ENCODE measurements at places on chromosomes 7 and 10. TPM values are rescaled to one million over a fixed set of nuclear protein-coding genes. Genes with fewer than 3 reads are reported as not detected.

DNA sequence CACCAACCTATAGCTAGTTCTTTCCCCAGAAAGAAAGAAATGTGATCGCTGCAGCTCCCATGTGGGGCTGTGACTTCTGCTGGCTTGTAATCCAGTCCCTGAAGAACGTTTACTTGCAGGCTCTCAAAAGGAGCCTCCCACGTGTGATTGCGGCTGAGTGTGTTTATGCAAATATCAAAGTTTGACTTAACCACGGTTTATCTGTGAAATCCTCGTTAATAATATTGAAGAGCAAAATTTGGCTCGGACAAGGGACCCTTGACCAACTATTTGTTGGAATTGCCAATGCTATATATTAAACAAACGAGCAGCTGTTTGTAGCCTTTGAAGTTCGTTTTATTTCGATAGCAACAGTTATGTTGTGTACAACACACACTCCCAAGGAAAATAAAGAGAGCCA is 470.1 kb upstream of the NRP1 start:
- no peak for DNase-seq

DNA sequence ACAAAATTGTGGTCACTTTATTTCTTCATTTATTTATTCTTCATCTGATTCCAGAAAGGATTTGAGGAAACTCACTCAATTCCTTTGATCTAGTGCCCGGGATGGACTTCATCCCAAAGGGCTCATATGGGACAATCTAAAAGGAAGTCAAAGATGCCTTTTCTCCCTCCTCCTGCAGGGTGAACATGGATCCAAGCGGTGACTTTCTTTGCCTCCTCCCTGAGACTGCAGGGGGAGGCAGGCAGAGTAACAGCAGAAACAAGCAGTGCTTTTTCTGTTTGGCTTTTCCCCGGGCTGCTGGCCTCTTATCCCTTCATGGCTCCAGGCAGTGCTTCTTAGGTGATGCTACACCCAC is 10.0 kb upstream of the DNMBP start:
- DNase-seq = no peak

DNA sequence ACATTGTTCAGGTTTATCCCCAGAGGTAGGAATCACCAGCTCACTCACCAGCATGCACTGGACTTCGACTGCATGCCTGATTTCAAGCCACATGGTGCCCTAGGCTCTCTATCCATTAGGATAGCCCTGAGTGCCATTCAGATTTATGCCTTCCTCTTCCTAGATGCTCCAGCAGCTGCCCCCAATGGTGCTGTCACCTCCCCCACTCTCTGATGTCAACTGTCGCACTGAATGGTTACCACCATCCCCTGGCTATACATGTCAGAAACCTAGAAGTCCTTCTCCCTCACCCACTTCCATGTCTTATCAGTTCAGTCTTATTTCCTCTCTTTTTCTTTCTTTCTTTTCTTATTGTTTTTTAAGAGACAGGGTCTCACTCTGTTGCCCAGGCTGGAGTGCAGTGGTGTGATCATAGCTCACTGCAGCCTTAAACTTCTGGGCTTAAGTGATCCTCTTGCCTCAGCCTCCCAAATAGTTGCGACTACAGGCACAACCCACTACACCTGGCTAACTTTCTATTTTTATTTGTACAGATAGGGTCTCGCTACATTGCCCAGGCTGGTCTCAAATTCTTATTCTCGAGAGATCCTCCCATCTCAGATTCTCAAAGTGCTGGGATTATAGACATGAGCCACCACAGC is 2.9 kb downstream of the SFXN4 start:
- DNase-seq = no peak

DNA sequence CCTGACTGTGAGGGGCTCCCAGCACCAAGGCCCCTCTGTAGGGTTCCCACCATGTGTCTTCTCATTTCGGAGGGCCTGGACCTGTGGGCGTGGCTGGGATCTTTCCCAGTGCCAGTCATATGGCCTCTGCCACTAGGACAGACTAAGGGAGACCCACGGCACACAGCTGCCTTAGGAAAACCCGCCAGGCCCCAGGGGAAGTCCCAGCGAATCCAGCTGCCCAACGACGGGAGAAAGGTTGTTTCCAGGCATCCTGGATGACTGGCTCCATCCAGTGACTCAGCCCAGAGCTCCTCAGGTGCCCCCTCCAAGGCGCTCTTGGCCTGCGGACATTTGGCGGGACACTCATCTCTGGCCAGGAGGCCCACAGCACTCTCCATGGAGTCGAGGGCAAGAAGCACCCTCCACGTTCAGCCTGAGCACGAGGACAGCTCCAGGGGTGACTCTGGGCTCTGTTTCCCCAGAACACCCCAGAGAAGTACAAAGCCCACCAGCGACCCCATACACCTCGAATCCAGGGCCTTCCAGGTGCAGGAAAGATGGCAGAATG is 39.9 kb downstream of the PWWP2B start:
- DNase-seq = no peak

Gene NODAL
- not detected for total RNA-seq

DNA sequence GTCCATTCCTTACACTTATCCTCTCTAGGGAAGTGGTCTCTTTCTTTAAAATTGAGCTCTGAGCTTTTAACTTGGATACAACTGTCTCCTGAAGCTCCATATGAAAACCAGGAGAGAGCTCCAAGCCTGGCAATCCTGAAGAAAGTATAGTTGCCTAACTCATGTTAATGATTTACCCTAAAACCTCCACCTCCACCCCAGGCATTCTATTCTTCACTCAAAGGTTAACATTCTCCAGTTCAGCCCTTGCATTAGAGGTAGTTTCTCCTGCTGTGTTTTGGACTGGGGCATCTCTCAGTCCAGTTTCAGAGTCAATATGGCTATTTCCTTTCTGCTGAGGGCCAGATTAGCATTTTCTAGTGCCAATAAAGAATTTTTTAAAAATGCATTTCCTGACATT is 195.5 kb downstream of the SLC25A13 start:
- no peak for DNase-seq

Gene NEUROD6
- not detected for total RNA-seq

Gene MMD2
- total RNA-seq = not detected

DNA sequence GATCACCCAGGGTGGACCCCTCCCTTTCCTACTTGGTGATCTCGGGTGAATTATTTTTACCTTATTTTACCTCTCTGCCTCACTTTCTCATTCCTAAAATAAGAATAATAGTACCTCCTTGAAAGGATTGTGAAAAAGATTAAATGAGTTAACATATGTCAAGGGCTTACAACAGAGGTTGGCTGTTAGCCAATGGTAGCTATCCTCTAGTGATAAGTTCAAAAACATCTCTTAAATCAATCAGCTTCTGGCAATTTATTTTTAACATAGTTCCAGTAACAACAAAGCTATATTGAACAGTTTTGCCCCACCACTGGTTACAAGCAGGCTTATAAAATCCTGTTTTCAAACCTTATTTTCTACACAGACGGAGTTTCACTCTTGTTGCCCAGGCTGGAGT is 45.4 kb downstream of the TMEM168 start:
- no peak for DNase-seq

Gene STK31
- 0.44 TPM for total RNA-seq

- no peak for DNase-seq
These were observed 109.4 kb downstream of the ODAD2 start for GRCh38 chr10:27889518-27889917.

Gene VGF
- not detected for total RNA-seq

- DNase-seq = no peak
These were observed 326.4 kb downstream of the SFMBT2 start for GRCh38 chr10:7084280-7085005.

Gene MRC1
- not detected for total RNA-seq

Gene VIPR2
- total RNA-seq = 0.73 TPM

Gene C10orf95
- total RNA-seq = 0.35 TPM

DNA sequence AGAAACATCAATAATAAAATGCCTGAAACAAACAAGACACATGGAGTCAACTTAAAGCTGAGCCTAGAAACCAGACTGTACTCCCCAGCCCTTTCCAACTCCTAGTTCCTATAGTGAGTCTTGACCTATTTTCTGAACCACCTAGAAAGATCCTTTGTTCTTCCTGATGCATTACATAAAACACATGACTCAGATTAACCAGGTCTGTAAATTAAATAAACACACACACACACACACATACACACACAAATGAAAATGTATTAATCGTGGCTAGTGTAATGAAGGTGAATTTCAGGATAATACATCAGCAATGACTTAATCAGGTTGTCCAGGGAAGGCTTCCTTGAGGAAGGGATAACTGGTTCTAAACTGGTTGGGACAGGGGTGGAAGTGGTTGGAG is 104.7 kb downstream of the ST8SIA6 start:
- no peak for DNase-seq

DNA sequence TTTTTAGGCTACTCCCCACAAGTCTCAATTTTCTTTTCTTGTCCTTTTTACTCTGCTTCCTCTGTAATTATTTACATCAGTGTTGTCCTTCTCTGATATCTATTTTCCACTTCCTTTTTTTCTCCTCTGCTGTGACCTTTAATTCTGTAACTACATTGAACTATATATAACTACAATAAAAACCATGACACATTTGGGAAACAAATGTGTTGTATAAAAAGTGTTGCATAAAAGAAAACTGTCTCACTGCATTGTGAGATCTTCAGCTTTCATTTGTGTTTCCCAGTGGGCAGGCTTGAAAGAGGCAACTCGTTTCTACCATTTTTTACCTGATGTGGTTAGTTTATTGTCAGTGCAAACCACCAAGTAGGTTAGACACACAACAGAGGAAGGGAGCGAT is 483.9 kb upstream of the NRP1 start:
- no peak for DNase-seq

DNA sequence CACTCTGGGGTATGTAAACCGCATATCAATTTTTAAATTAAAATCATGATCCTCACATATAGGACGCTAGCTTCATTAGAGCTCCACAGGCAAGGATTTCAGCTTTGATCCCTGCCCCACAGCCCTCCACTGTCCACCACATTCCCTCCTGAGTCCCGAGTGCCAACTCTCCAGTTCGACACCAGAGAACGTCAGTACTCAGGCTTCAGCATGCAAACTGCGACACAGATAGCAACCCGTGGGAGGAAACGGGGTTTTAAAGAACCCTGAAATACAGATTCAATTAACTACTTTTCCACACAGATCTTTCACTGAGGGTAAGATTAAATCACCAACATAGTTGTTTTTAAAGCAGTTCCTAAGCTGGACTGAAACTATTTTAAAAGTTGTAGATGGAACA is 26.1 kb downstream of the RAPGEF5 start:
- no peak for DNase-seq

GRCh38 chr7:151945224-151945623 is 11.0 kb upstream of the GALNTL5 start:
- DNase-seq = no peak

Gene TUBAL3
- not detected for total RNA-seq

DNA sequence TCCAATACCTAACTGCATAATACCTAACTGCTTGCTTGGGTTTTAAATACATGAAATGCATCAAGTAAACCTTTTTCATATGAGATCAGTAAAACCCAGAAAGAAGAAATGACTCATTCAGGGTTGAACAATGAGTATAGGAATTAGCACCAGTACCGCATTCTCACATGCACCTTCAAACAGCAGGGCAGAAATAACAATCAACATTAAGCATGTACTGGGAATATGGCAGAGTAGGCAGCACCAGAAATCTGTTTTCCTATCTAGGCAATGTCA is 850.3 kb upstream of the SORCS1 start:
- DNase-seq = no peak

Gene ADAP1
- total RNA-seq = 11.5 TPM

DNA sequence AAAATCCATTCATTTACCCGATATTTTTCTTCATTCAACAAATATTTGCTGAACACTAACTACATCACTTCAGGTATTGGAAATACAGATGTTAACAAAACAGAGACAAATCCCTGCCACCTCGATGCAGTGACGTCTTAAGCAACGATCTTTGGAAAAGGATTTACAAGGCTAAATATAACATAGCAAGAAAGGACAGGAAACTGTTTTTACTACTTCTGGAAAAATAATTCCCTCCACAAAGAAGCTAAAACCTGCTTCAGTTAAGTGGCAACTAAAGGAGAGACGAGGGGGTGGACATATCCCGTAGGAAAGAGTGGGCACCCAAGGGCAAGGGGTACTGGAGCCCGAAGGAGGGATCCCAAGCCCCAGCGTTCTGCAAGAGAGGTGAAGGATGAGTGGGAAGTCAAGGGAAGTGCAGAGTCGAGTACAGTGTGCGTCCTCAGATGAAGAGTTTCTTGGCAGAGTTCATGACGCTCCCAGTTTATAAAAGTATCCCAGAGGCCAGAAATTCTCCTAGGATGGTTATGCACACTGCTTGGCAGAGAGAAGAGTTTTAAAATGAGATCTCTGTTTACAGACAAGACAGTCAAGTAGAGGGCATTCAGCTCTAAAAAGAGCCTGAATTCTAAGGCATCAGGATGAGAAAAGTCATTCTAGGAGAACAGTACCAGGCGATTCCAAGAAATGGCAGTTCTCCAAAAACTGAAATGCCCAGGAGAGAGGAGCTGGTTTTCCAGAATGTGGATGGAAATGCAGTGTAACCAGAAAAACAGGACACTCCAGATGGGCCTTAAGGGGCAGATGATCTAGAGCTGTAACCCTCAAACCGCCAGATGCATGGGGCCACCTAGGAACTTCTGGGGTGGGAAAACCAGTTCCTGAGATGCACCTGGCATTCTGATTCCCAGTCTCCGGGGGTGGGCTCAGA is 97.3 kb downstream of the GRB10 start:
- DNase-seq = no peak

DNA sequence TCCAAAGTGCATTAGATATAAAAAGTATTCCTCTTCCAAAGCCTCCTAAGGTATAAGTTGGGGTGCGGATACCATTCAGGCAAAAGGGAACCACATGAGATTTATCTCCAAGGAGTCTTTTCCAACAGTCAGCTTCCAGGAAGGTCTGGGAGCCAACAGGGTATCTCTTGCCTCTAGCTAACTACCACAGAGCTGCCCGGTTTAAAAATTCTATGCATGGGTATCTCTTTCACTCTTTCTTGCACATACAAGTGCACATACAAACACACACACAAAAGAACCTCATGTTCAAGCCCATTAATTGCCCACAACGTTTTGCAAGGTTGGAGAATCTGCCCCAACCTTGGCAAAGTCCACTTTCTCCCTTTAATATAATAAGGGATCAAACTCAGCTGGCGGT is 80.7 kb downstream of the CDK6 start:
- no peak for DNase-seq

GRCh38 chr10:12699258-12699700 is 302.2 kb downstream of the CCDC3 start:
- no peak for DNase-seq

Gene RAB19
- 4.2 TPM for total RNA-seq

Measured in CD8-positive, alpha-beta T cell (primary cell).